ENCODE measurements at places on chromosomes 13 and 19. TPM values are rescaled to one million over a fixed set of nuclear protein-coding genes. Genes with fewer than 3 reads are reported as not detected.

- DNase-seq: no peak
These were observed 31.8 kb upstream of the RFXAP start for GRCh38 chr13:36787181-36787580.

Gene SEMA6B
- total RNA-seq: 33.0 TPM

Gene ESD
- total RNA-seq: 124 TPM

Gene OR7C1
- not detected for total RNA-seq

GRCh38 chr19:38173291-38174041, 50.6 kb downstream of the DPF1 start:
- peak; percentile 83 for DNase-seq

Gene KCTD12
- 124 TPM for total RNA-seq

DNA sequence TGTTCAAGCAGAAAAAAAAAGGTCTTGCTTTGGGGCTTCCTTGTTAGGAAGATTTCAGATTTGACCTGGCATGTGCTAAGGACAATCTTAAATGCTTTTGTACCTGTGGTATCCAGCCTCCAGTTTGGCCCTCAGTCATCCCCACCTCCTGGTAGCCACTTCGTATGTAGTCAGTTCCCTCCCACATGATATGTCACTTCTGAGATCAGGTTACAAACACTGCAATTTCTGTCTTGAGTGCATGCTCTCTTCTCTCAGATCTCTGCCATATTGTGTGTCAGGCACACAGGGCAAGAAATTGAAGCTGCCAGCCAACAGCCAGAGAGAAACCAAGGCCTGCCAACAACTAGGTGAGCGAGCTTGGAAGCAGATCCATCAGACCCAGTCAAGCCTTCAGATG, 60.3 kb upstream of the STARD13 start:
- DNase-seq: no peak

Gene GGN
- total RNA-seq: 0.82 TPM

DNA sequence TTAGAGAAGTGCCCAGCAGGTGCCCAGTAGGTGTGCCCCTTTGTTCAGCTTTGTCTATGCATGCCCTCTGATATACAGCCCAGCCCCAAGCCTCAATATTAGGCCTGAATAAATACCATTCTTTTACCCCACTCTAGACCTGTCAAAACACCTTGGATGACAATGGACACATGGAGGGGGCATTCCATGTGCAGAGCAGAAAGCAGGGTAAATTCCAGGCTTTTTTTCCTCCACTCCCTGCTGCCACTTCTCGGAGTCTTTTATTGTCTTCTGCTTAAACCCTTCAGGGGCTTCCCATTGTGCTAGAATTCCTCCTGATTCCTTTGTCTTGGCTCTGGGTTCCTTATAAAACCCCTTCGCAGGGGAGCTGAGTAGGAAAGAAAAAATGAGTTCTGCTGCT, 5.8 kb upstream of the FRY start:
- DNase-seq: no peak
